Adrenal gland (tissue), 19 donors: ENCODE measurements at places on chromosomes 5 and 9. TPM values are rescaled to one million over a fixed set of nuclear protein-coding genes. Genes with fewer than 3 reads are reported as not detected.

DNA sequence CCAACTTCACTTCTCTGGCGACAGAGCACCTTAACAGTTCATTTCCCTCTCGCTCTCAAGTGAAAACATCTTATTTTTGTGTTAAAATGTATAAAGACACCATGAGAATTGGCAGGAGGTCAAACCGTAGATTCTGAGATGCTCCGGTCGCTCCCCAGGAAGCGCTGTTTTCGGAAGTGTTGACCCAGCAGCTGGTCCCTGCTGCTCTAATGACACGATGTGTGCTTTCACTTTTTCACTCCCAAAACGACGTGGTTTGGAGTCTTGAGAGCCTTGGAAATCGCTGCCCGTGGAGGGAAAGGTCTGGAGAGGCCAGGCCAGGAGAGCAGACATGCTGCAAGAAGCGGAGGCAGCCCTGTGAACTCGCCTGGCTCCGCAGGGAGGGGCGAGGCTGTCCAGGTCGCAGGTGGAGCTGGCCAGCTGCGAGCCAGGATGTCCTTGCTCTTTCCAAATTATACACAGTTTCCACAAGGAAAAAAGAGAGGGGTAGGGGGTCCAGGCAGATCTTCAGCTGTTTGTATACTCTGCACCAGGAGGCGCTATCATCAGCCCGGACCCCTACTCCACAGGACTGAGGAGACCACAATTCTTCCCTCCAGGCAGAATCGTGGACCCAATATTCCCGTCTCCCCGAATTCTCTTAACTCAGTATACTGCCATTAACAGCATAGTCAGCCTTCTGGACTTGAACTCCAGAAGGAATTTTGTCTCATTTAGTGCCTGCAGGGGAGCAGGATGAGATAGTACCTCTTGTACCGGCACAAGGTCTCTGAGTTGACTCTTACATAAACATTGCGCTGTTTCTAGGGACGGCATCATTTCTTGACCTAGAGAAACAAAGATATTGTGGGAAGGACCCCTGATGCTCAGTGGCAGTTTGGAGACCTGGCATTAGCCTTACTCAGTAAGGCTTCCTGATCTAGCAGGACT is 248.6 kb upstream of the ANKRD55 start:
- DNase-seq = peak; percentile 45

- DNase-seq = no peak
These were observed 19.8 kb downstream of the PCDHAC2 start for GRCh38 chr5:140986117-140986521.

Gene FOXD4L6
- total RNA-seq = not detected

Gene IGFBPL1
- not detected for total RNA-seq

Gene MACIR
- total RNA-seq = 6.9 TPM

Gene PRR16
- total RNA-seq = 1.7 TPM
